ENCODE measurements at places on chromosomes 1 and 21.

DNA sequence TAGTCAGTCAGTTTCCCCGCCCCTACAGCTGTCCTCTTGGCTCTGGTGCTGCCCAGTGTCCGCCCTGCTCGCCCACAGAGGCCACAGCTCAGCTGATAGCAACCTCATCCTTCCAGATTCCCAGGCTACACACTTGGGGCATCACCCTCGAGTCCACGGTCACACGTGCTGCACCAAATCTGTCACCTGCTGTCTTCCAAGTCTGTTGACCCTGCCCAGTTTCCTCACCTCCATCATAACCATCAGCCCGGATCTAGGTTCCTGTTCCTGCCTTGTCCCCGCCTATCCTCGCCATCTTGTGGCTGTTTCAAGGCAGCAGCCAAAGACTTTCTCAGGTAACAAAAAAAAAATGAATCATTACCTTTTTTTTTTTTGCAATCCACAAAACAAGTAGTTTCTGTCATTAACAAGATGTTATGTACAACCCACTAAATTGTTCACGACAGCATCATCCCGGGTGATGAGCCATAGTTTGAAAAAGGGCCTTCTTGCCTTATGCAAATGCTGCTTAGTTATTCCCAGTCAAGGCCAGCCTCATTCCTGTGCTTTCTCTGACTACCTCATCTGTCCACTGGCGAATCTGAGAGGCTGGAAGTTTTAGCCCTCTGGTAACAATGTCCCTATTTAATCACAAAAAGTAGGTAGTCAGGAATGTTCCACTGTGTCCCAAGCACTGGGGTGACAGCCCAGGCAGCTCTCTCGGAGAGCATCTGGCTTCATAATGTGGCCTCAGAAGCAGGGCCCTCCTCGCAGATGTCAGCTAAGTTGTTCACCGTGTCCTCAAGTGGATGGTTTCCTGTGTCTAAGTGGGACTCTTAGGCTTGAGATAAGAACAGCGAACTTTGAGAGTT, 4.9 kb upstream of the MIIP start:
- DNase-seq: no peak

DNA sequence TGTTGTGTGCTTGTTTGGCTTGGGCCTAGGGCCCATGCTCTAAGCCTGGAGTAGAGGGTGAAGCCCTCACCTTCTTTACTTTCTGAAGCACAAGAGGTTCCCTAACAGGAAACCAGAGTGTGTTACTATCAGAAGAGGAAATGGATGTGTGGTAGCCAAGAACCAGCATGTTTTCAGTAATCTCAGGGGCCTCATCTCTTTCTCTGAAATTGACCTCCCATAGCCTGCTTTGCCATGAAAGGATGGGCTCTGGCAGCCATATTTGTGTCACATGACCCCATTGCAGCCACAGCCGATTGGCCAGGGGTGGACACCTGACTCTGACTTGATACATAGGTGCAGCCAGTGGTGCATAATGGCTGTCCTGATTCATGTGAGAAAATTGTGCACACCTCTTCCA, 18.6 kb downstream of the A3GALT2 start:
- DNase-seq: no peak

DNA sequence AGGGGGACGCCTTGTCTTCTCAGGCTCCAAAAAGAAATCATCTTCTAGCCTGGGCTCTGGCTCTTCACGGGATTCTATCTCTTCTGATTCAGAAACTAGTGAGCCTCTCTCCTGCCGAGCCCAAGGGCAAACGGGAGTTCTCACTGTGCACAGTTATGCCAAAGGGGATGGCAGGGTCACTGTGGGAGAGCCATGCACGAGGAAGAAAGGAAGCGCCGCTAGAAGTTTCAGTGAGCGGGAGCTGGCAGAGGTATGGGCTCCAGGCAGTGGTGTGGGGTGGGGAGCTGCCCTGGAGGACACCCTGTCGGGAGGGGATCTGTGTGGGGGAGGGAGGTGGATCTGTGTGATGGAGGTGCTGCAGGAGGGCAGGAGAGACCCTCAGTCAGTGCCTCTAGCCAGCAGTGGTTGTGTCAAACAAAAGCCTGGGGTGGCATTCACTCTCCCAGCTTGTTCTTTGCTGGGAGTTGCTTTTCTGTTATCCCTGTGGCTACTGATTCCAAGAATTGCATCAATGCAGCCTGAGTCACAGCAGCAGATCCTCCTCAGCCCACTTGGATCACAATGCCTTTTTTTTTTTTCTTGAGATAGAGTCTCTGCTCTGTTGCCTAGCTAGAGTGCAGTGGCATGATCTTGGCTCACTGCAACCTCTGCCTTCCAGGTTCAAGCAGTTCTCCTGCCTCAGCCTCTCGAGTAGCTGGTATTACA, 21.8 kb downstream of the KDM4A start:
- DNase-seq: no peak

DNA sequence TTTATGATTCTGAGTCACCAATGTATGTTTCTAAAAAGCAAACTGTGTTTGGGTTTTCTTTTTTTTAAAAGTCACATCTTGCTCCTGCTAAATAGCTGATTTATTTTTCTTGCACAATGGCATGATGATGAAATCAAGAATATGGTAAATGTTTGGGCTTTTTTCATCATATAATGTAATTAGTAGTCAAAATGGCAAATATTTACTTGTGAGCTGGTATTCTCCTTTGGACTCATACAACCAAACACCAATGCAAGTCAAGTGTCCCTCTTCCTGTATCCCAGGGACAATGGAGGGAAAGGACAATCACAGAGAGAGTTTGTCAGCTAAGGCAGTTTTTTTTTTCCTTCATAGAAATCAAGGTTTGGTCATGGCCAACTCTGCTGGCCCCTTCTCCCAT, 94.6 kb upstream of the RALGPS2 start:
- no peak for DNase-seq

- DNase-seq: no peak
These were observed 7.5 kb downstream of the SLX9 start for GRCh38 chr21:44947111-44947929.

- no peak for DNase-seq
These were observed 8.9 kb upstream of the PRMT6 start for GRCh38 chr1:107047602-107048001.

DNA sequence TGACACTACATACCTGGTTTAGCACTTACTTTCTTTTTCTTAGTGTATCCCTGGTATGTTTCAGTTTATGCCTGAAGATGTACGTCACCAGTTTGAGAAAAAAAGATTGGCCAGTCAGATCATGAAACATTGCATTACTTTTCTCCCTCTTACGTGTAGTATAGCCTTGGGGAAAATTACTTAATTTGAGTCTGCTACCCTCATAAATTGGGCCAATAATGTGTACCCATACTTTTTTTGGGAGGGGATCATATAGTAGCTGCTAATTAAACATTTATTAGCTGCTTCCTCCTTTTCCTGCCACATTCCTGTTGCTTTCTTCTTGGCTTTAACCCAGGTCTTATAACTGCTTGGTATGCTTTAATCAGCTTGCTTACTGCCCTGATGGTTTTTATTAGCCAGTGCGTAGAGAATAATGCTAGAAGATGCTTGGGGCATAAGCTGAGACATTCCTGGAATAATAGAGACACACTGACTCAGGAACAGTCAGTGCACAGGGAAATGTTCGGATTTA, 32.1 kb downstream of the RABGAP1L start:
- no peak for DNase-seq

DNA sequence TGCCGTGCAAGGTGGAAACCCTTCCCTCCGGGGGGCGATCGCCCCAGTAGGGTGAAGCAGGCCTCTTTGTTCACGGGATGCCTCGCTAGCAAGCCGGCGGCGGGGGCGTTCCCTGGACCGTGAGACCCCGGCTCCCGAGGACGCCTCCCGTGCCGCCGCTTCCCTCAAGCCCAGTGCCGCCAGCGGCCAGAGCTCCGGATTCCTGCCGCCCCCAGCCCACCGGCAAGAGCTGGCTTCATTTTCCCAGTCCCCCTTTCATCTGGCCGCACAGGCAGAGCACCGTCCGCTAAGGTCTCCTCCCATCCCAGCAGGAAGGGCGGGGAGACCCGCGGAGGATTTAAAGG, 16.3 kb downstream of the IER5 start:
- DNase-seq: no peak

GRCh38 chr1:108597041-108597440, 37.1 kb downstream of the EEIG2 start:
- DNase-seq: no peak

GRCh38 chr1:187787736-187788135, 959.0 kb downstream of the PLA2G4A start:
- no peak for DNase-seq

- no peak for DNase-seq
These were observed 60.8 kb upstream of the KRTAP11-1 start for GRCh38 chr21:30942192-30942591.

- DNase-seq: no peak
These were observed 61.7 kb downstream of the CHD5 start for GRCh38 chr1:6118415-6118814.

DNA sequence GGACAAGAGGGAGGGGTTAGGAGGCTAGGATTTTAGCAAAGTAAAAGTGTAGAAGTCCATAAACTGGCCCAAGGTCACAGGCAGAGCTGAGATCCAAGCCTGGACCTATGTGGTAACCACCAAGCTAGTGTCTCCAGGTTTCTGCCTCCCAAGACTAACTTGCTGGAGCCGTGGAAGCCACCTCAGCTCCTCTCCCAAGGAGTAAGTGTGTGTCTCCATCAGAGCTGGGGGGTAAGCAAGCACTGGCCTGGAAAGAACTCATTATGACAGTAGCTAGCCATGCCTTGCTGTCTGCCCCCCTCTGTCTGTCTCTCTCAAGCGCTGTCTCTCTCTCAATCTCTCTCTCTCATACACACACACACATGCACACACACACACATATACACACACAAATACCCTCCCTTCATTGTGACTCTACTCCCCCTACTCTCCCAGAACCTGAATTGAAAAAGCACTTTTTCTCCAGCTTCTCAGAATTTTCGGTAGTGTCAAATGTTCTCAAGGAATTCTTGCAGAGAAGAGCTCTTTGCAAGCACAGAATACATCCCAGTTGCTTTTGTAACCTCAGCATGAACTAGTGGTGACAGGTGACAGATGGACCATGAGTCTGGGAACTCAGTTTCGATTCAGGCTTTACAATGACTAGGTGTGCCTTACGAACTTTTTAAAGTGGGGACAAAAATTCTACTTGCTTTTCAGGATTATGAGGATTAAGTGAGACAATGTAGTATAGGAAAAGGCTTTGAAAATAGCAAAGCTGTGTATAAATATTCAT, 238.0 kb upstream of the FGGY start:
- DNase-seq: no peak

GRCh38 chr1:235078480-235079381, 49.9 kb downstream of the TOMM20 start:
- no peak for DNase-seq

DNA sequence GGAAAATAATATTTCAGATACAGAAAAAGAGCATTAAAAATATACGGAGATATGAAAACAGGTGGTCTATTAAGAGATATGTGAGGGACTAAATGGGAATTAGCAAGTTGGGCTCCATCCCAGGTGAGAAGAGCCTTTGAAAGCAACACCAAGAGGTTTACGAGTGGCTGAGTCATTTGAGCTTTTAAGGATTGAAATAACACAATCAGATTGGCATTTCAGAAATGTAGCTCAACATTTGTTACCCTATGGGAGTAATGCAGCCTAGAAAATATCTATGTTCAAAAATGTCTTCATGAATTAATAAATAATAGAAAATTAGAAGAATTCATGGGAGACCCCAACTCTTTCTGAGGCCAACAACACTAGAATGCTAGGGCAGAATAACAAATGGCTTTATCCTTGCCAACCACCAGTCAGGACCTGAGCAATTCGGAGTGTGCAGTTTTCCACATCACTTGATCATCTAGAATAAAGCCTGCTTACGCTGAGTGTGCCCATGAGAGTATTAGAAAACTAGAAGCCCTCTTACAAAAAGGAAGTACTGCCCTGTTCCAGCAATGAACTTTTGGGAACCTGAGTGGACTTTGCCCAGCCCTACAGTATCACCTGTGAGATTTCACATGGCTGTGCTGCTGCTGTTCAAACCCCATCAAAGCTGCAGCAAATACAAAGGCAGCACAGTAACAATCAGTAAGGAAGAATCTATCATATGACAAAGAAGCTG, 538.0 kb upstream of the CAMK1G start:
- no peak for DNase-seq

DNA sequence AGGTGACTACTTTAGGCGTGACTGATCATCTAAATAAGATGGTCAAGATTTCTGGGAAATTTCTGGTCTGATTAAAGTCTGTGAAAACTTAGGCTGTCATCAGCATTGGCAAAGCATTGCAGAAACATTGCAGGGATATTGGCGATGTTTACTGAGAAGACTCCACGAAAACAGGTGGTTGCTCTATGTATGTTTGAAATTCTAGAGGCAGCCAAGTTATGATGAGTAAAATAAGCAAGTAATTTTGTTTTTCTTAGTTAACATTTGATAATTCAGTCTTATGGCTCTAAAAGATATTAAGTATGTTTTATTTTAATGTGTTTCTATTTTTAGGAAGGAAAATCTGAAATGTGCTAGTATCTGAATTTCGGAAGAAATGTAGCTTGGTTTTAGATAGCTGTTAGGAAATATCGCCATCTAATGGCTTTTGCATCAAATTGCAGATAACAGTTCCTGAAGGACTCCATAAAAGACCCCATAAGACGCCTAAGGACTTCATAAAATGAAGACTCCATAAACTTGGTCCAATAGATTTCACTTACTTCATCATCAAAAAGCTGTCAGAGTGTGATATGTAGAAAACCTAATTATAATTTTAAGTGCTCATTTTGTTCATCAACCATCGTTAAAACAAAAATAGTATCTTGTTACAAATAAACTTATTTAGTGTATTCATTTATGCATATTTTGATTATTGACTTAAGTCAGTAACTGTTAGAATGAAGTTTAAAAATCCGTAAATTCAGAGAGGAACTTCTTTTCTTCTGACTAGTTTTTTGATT, 344.6 kb downstream of the RYR2 start:
- DNase-seq: no peak

GRCh38 chr1:145716641-145717345, 2.5 kb upstream of the CD160 start:
- no peak for DNase-seq

GRCh38 chr1:52239708-52240001, 97.8 kb downstream of the ZFYVE9 start:
- no peak for DNase-seq

DNA sequence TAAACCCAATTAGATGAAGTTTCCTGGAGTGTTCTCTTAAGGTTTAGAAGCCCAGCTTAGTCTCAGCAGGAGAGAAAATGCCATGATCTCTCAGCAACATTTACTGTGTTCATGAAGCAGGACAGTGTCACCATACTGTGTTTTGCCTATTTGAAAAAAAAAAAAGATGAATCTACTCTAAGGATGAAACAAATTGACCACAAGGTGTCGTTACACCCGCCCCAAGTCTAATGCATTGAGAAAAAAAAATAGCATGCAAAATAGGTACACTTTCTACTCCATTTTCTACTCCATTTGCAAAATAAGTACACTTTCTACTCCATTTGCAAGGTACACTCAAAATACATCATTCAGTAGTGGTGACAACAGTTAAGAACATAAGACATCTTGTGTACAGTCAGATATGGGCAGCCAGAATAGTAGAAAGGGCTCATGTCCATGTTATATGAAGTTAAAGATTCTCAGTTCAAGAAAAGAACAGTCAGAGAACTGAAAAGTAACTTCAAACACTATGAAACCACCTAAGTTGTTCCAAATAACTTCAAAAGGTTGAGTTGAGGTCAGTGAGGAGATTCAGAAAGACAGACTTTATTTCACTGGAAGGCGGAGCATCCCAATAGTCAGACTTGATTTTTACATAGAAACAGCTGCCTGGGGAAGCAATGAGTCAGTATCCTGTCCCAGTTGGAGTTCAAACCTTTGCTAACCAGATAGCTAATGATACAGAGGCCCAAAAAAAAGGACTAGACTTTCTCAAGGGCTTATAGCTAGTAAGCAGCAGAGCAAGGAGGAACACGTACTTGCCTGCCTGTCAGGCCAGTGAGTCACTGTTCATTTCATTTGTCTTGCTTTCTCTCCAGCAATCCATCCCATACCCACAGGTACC, 13.3 kb downstream of the PLPPR5 start:
- DNase-seq: no peak

All from putamen (tissue), 1 donor.